ENCODE measurements at places on chromosomes 1 and 21. TPM values are rescaled to one million over a fixed set of nuclear protein-coding genes. Genes with fewer than 3 reads are reported as not detected.

Gene PTCH2
- total RNA-seq, result 0.11 TPM

Gene LRRC53
- total RNA-seq, result not detected

Gene OLFML3
- 2.3 TPM for total RNA-seq

Gene BTBD8
- total RNA-seq, result 2.3 TPM

Gene PROK1
- total RNA-seq, result not detected

Gene ALDH4A1
- 9.5 TPM for total RNA-seq

Gene CD1D
- 0.34 TPM for total RNA-seq

Gene PCP4L1
- 0.06 TPM for total RNA-seq

Gene LCE3D
- total RNA-seq, result not detected

Gene OR10J4
- not detected for total RNA-seq

Gene SERINC2
- total RNA-seq, result 3.2 TPM

Gene AMY2B
- total RNA-seq, result 0.86 TPM

Gene AUNIP
- 9.4 TPM for total RNA-seq

Gene LYSMD1
- 11.4 TPM for total RNA-seq

Gene IVL
- 0.06 TPM for total RNA-seq

Gene CALML6
- total RNA-seq, result not detected

Gene RIPPLY3
- total RNA-seq, result not detected

Data from Daoy (cell line).